ENCODE measurements at places on chromosomes 12 and 14.

DNA sequence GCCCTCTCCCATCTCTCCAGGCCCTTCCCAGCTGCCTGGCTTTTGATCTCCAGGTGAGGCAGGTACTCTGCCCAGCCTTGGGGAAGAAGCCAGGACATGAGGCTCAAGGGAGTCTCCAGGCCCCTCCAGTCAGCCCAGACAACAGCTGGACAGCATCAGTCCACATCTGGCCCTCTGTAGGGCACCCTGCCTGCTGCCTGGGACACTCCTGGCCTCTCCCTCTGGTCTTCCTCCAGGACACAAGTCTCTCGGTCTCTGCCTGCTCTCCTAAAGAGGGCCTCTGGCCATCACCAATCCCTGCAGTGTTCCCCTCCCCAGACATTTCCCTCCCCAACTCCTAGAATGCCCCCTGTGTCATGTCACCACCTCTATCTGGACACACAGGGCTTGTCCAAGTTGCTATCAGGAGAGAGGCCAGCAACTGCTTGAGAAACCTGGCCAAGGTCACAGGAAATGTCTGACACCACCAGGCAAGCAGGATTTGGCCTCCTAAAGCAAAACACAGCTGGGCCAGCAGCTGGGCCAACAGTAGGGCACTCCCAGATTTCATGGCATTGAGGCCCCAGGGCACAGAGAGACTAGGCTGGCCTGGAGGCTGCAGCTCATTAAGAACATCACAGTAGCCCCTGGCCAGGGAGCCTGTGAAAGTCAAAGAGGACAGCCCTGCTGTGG is 29.0 kb downstream of the LTBP2 start:
- DNase-seq, result no peak

- DNase-seq, result peak; percentile 38
Measured at GRCh38 chr14:50835280-50835679, 4.3 kb upstream of the NIN start.

DNA sequence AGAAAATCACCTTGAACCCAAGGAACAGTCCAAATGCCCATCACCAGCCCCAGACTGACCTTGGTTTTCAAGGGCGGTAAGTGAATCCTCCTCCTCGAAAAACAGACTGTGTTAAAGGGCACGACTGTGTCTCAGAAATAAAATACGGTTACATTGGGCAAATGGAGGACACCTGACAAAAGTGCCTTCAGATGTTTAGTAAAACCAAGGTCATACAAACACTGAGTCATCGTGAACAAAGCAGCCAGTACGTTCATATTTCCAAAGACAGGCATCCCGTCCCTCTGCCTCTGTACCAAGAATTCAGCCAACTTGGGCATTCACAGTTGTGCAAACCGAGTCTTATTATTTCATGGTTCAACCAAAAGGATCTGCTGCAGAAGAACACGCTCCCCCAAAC is 25.9 kb downstream of the FOXN3 start:
- DNase-seq, result no peak

GRCh38 chr14:99575043-99576023 is 28.7 kb downstream of the CCDC85C start:
- no peak for DNase-seq

DNA sequence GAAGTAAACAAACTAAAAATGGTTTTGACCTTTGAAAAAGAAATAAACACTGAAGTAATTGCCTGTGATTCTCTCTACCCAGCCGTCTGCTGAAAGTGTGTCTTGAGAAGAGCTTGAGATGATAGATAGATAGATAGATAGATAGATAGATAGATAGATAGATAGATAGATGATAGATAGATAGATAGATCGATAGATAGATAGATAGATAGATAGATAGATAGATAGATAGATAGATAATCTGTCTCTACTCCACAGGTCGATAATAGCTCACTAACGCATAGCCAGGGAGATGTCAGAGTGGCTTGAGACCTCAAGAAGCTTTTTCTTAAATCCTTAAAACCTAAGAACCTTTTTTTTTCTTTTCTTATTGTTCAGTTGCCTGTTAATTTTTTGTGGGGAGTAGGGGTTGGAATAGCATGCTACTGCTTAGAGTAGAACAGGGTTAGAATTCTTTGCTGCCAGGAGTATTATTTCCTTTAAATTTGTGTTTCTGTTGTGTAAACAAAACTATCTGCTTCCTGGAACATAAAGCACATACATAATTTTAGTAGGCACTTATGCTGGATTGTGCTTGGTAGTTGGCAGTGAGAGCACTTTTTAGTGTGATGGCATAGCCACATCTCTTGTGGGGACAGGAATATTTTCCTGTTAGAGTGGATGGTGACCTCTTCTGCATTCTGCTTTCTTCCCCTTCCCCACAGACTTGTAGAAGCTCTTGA is 169.5 kb downstream of the FBXL14 start:
- DNase-seq, result no peak

- DNase-seq, result no peak
Measured at GRCh38 chr12:126897778-126898177, 1369.2 kb upstream of the TMEM132C start.

- no peak for DNase-seq
Measured at GRCh38 chr14:29928117-29928640, 532 bp upstream of the PRKD1 start.

GRCh38 chr14:50901361-50901760 is 29.5 kb downstream of the ABHD12B start:
- no peak for DNase-seq

DNA sequence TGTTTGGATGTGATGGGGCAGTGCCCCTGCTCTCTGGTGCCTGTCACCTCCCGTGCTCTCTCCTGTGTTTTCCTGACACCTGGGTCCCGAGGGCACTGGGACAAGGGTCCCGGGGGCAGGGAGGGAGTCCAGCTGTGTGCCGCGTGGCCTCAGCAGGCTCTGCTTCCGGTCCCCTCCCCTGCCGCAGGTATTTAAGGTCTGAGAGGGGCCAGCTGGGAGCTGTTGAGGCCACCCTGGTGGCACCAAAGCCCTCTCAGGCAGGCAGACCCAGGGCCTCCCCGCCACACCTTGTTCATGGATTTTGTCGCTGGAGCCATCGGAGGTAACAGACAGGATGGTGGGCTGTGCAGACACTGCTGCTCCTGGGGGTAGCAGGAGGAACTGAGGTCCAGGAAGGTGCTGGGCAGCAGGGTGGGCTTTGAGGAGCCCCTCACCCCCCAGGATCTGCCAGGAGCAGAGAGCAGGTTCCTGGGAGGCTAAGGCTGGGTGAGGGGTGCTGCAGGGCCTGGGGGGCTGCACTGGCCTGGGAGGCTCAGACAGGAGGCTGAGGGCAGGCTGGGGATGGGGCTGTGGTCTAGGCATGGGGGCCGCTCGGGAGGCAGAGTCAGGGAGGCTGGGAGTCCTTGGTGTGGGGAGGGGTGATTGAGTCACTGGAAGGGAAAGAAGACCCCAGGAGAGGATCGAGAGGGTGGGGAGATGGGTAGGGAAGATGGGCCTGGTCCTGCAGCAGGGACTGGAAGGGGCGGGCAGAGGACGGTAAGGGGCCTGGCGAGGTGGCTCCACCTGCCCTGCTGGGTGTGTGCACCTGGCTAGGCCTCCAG is at the start of gene SLC25A47:
Gene SLC25A47, plus strand, starts transcription at position 219 of the 821 bp plus-strand sequence. Its CDS starts 76 bp downstream, at position 295.
- DNase-seq, result no peak

- DNase-seq, result no peak
Measured at GRCh38 chr12:75655315-75655806, 144.0 kb upstream of the KRR1 start.

DNA sequence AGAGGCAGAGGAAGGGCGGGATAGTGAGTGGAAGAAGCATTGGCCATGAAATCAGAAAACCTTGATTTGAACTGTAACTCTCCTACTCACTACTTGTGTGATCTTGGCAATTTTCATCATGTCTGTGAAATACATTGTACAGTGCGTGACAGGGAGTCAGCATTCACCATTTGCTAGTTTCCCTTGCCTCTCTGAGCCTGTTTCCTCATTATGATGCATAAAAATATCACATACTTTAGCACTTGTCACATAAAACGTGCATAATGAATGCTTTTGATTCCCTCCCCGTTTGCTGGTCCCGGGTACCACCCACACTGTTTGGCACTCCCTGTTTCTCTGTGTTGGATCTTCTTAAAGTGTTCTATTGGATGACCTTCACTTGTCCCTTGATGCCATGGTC is 101.1 kb upstream of the FRMD6 start:
- DNase-seq, result no peak

GRCh38 chr12:127664901-127665300 is 602.1 kb upstream of the TMEM132C start:
- no peak for DNase-seq

- no peak for DNase-seq
Measured at GRCh38 chr14:24954037-24954699, 95.8 kb downstream of the STXBP6 start.

- no peak for DNase-seq
Measured at GRCh38 chr12:106602076-106602475, 19.3 kb downstream of the RFX4 start.

DNA sequence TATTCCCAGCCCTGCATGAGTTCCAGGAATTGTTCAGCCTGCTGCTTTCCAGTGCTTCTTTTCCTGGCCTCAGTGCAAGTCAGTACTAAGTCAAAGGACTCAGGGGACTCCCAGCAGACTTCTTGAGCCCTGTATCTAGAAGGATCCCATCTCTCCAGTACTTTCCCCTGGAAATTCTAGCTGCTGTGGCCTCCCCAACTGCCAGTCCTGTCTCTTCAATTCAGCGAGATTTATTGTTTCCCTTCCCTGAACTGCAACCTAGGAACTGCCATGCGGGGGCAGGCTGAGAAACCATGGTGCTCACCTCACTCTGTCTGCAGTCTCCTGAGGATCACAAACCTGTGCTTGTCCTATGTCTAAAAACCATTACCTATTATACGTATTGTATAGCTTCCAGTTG is 31.8 kb downstream of the ZNF605 start:
- DNase-seq, result no peak

- no peak for DNase-seq
Measured at GRCh38 chr12:91982946-91983345, 162.7 kb downstream of the BTG1 start.

- no peak for DNase-seq
Measured at GRCh38 chr14:89540830-89541470, 123.9 kb upstream of the FOXN3 start.

GRCh38 chr12:19852100-19852855 is 413.0 kb downstream of the AEBP2 start:
- no peak for DNase-seq

- no peak for DNase-seq
Measured at GRCh38 chr14:78440356-78440894, 270.3 kb downstream of the NRXN3 start.

DNA sequence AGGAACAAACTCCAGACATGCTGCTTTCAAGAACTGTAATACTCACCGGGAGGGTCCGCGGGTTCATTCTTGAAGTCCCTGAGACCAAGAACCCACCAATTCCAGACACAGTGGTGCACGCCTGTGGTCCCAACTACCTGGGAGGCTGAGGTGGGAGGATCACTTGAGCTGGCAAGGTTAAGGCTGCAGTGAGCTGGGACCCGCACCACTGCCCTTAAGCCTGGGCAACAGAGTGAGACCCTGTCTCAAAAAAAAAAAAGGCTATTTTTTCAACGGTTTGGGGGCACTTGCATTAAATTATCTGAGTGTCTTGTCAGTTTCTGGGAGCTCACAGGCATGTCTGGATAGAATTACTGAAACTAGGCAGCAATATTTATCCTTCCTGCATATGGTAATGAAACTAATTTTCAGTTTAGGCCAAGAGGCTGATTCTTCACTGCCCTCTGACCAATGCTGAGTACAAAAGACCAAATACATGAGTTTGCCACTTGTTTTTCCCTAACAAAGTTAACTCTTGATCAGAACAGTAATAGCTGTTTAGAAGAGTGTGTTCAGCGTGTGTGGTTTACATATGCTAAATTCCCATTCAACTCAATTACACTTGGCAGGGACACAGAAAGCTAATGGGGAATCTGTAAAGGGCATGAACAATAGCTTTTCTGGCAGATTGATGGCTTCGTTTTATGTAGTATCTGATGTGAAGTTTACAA is 65.8 kb upstream of the RASSF3 start:
- no peak for DNase-seq

DNA sequence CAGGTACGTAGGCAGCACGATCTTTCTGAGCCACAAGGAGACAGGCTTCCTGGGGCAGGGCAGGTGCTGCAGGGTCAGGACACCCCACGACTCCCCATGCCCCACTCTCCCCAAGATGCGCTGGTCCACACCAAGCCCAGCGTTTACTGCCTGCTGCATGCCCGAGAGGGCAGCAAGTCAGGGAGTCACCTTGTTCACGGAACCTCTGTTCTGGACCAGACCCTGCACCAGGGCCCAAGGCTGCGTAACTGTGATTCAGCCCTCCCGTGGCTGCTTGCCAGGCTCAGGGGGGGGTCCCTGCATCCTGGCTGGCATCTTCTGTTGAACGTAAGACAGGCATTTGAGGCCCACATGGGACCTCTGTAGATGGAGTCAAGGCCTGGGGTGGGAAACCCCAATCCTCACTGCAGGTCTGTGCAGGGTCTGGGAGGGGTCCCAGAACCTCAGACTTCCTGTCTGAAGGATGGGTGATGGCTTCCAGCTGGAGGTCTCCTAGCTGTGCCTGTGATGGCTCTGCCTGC is 228.6 kb upstream of the RTL1 start:
- DNase-seq, result no peak

- no peak for DNase-seq
Measured at GRCh38 chr12:57500213-57500612, 12.3 kb downstream of the MARS1 start.

DNA sequence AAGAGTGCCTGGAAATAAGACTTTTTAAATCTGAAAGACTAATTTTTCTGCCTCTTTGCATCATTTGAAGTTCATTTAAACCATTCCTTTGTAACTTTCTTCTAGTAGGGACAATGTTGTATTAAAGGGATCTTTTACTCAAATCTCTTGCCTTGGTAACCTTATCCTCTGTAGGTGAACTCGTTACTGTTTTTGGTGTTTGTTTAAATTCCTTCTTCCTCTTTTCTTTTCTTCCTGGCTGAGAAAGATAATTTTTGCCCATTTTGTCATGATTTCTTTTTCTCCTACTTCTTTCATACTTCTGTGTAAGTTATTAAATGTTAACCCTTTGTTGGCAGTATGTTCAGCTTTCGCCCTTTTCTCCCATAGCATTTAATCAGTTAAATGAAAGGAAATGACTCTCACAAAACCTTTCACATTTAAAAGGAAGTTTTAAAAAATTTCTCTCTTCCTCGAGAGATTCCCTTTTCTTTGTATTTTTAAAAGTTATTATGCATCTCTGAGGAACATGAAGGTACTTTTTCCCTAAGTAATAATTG is 10.3 kb downstream of the VEZT start:
- DNase-seq, result no peak

DNA sequence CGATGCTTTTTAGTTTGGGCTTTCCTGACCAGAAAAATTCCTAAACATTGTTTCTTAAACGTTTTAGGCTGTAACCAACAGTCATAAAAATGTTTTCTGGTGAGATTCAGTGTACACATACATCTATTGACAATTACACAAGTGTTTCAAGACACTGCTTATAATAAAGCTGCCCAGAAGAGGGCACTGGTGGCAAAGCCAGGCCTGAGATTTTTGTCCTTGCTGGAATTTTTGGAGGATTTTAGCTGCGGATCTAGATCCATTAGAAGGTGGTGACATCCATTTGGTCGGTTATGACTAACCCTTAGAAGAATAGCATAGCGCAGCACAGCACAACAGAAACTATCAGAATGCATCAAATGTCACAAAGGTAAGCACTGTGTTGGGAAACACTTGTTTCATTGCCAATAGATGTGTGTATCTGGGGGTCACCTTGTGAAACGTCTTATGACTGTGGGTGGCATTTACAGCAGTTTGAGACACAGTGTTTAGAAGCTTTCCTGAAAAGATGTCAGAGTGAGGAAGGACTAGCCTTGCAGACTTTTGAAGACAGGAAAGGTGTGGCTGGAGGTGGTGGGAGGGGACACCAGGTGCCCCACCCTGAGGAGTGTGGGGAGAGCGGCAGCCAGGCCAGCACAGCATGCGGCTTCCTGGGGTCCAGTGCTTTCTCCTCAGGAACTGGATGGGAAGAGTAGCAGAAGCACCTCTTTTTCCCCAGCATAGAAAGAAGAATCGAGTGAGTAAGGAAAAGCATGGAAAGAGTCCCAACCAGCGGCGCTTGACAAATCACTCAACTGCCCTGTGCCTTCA is 54.7 kb upstream of the FKBP4 start:
- no peak for DNase-seq

Measured in CD8-positive, alpha-beta T cell (primary cell).